ENCODE measurements at places on chromosomes 4 and X.

- DNase-seq: no peak
Measured at GRCh38 chr4:74166135-74166534, 8.2 kb downstream of the MTHFD2L start.

- peak; percentile 63 for DNase-seq
Measured at GRCh38 chr4:25144870-25145481, 15.3 kb downstream of the SEPSECS start.

GRCh38 chr4:57501720-57502119 lies 391.5 kb upstream of the IGFBP7 start:
- DNase-seq: peak; percentile 59

DNA sequence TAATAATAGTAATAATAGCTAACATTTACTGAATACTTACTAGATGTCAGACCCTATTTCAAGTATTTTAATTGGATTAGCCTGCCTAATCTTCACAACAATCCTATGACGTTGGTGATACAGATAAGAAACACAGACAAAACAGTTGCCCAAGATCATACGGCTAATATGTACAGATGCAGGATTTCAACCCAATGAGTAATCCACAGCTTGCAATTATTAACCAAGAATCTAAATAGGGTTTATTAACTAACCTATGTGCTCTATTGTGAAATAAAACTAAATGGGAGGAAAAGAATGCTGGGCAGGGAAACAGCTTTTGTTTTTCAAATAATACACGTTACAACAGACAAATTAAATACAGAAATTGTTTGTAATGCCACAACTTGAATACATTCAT lies 23.4 kb downstream of the FBXO8 start:
- DNase-seq: no peak

DNA sequence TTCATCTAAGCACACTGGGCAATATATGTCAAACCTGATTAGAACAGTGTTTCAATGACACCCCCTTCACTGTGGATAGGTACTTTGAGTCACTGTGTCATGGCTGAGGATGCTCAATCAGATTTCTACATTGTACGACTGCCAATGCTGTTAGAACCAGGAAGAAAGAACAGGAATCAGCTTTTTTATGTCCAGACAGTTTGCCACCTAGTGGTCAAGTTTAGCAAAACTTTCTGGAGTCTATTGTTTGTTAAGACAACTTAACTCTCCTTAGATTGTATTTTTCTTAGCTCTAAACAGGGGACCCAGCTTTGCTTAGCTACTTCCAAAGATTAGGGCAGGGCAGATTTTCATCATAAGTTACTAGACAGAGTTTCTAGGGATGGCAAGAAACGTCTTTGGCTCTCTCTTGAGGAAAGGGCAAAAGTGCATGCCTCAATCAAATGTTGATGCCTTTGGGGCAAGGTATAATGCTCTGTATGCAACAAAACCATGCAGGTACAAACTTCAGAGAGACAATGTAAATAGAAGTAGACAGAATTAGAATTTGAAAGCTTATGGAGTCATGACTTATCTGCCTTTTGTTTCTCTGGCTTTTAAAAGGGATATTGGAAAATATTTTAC lies 40.5 kb upstream of the BMP3 start:
- DNase-seq: peak; percentile 73

DNA sequence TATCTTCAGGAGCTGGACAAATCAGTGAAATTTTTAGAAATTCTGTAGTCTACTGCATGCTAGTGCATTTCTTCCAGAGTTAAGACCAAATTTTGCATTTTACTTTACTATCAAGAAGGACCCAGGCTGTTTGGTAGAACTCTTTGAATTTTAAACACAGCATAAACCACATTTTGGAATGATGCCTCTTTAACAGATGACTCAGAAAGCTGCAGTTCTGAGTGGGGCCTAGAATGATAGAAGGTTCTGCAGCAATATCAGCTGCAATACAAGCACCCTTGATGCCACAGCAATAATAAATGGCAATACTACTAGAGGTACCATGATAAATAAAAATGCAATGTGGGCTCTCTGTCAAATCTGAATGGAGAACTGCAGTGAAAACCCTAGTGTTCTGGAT lies 198.7 kb downstream of the TMA16 start:
- DNase-seq: no peak

DNA sequence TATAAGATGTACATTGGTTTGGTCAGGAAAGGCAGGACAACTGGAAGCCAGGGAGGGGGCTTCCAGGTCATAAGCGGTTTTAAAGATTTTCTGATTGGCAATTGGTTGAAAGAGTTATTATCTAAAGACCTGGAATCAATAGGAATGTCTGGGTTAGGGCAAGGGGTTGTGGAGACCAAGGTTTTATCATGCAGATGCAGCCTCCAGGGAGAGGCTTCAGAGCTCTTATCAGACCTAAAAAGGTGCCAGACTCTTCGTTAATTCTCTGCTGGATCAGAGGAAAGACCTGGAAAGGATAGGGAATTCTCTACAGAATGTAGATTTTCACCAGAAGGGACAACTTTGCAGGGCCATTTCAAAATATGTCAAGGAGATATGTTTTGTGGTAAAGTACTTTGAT lies 62.8 kb downstream of the BEX3 start:
- DNase-seq: no peak

DNA sequence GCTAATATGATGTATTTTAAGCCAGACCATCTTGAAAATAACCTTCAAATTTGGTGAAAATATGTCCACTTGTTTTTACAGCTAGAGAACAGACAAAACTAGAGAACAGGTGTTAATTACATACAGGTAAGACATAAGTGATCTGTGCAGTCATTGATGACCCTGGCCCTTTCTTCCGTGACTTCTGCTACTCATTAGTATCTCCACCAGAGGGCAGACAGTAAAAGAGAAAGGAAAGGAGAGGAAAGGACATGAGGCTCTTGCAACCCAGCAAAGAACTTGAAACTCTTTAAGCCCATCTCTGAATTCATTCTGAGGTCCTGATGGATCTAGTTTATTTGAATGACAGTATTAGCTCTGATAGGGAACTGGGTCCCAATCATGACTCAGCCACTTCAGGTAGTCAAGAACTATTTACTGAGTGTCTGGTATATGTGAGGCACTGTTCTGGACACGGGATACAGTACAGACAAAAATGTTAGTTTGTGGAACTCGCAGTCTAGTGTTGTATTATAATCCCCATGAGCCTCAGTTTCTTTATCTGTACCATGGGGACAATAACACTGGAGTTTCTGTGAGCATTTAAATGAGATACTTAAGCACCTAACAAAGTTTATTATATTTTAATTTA lies 121.0 kb upstream of the TEX13D start:
- peak; percentile 35 for DNase-seq

GRCh38 chrX:110087485-110088356 lies 84.8 kb downstream of the TMEM164 start:
- no peak for DNase-seq

DNA sequence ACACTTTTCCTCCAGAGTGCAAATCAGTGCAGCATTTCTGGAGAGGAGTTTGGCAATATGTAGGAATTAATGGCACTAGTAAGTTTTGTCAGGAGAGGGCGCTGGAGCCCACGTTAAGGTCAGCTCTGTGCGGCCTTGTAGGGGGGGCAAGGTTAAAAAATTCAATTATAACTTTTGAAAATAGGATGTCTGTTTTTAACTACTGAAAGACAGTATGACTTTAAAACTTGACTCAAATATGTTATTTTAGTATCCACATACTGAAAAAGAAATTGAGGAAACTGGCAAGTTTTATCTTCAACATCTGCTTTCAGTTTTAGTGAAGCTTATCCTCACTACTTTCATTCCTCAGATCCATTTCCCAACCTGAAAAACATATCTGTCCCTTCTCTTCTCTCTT lies 30.9 kb upstream of the HSD17B13 start:
- DNase-seq: peak; percentile 65

- no peak for DNase-seq
Measured at GRCh38 chr4:5462896-5463295, 245.5 kb downstream of the EVC2 start.

- DNase-seq: no peak
Measured at GRCh38 chr4:25060241-25060962, 29.7 kb upstream of the LGI2 start.

DNA sequence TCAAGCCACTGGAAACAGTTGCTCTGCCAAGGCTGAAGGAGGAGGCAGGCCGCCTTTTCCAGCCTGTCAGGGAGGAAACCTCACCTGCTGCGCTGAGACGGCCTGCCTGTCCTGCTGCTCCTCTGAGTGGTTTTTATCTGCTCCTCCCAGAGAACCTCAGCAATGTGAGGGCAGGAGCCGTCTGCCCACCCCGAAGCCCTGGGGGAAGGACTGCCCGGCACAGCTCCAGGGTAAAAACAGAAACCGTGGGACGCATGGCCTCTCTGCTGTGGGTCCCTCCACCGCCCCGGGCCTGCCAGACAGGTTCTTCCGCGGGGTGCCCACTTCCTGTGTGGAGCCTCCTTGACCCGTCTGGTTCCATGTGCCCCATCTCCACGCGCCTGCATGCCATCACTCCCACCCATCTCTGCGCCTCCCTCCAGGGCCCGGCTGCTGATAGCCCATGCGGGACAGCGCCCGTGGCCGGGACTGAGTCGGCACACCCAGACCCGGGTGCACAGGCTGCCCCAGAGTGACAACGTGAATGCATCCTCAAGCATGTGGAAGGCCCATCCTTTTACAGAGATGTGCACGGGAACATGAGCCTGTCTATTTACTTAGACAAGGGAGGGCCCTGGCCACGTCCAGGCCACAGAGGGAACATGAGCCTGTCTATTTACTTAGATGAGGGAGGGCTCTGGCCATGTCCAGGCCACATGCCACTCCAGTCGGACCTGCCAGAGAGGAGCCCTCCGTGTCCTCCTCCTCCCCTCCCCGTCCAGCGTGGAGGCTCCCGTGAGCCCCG lies 4.0 kb upstream of the SLC49A3 start:
- no peak for DNase-seq

- no peak for DNase-seq
Measured at GRCh38 chrX:96861661-96862060, 22.0 kb upstream of the RPA4 start.

DNA sequence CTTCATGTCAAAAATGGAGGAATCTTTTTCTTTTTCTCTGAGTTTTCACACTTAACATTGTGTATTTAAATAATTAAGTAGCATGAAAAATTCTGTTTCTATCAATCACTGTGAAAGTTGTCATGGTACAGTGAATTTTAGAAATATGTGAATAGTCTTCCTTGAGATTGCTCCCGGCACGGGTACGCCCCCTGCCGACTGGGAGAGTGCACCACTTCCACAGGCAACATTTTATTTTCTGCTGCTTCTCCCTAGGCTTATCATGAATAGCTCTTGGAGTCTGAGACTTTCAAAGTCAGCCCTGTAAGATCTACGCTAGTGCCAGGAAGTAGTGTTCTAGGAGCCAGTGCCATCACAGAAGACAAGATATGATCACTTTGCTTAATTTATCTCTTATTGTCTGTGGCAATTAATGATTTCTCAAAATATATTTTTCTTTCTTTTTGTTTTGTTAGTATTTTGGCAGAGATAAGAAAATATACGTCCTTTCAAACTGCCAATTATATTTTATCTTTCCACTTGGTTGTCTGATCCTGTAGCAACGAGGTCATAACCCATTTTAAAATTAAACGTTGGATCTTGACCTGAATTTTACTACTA lies 763.8 kb upstream of the AADAT start:
- DNase-seq: peak; percentile 16

- peak; percentile 66 for DNase-seq
Measured at GRCh38 chr4:84804136-84804535, 162.4 kb downstream of the WDFY3 start.

GRCh38 chrX:13985697-13986435 lies 43.8 kb downstream of the GEMIN8 start:
- no peak for DNase-seq

Data from tongue (tissue), 3 donors.